ENCODE measurements at places on chromosomes 1 and 21.
A peak's percentile ranks its signal among the peaks of the same experiment; 100 is the strongest.

- no peak for DNase-seq
Observed at GRCh38 chr1:1613509-1614082, 1.7 kb upstream of the MIB2 start.

DNA sequence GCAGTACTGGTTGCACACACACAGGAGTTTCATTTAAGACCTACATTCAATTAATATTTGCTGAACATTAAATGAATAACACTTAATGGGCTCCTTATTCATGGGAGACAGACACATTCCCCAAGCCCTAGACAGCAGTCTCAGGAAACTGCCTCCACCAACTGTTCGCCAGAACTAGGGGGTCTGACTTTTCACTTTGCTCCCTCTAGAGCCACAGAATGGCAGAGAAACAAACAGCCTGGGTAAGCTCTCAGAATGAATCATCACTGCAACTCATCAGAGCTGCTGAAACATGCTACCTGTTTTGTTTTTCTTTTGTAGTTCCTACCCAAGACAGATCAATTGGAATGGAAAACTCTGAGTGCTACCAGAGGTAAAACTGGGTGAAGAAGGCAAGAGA is 31.7 kb downstream of the ELK4 start:
- no peak for DNase-seq

DNA sequence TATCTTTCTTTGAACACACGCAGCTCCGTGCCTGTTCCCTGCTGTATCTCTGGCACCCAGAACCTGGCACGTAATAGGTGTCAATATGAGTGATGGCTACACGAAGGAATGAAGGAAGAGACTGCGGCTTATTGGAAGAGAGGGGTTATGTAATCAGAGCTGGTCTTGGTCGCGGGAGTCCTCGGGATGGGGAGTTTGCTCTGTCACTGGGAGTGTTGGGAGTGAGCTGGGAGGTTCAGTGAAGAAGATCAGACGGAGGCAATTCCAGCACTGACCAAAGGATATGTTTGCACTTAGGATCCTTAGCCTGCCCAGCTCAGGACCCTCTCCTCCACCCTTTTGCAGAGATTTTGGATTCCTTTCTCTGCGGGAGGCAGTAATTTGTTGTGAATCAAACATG is 709.1 kb downstream of the PTPRU start:
- no peak for DNase-seq

DNA sequence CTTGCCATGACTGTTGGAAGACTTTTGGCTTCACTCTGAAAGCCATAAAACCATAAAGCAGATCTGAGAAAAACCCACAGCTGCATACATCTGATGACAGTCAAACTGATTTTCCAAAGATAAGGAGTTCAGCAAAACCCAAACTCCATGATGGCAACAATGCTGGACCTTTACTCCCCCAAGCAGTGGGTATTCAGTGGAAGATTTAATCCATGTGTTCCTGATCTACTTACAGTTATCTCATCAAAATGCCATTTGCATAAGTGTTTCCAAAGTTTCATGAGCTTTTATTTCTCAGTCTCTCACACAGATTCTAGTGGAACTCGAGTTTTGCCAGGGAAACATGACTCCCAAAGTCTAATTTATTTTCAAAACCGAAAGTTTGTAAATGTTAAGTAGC is 184.9 kb downstream of the ZC3H11B start:
- peak; percentile 45 for DNase-seq

DNA sequence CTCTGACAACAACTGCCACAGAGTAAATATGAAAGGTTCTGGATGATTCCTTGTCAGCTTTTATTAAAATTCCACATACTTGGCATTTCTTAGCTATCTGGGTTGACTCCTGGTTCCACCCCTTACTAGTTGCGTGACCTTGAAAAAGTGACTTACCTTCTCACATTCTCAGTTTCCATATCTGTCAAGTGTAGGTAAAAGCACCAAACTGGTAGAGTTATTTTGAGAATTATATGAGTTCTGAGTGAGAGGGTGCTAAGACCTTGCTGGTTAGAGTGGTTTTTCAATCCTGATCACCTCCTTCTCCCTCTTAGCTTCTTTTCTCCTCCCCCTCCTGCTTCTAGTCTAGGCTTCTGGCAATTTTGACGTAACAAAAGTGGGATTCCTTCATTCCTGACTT is 83.4 kb upstream of the ABCD3 start:
- no peak for DNase-seq

GRCh38 chr1:219959540-219960203 is 31.3 kb upstream of the SLC30A10 start:
- DNase-seq = no peak

- DNase-seq = peak; percentile 59
Observed at GRCh38 chr1:91621907-91622306, 121.3 kb downstream of the CDC7 start.

DNA sequence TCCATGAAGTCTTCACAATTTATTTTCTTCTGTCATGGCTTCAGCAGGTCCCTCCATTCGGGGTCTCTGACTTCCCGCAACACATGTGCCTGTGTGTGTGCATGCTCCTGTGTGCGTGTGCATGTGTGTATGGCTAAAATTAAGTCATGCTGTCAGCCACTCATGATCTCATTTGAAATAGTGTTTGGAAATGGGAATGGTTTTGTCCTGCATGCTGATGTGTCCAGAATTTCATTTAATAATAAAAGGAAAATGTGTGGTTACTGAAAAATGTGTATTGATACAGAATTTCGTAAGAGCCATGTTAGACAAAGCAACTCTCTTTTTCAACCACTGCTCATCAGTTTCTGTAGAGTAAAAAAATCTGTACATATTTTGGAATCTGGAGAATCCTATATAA is 123.8 kb upstream of the PRDX6 start:
- no peak for DNase-seq

- no peak for DNase-seq
Observed at GRCh38 chr1:11657654-11658053, 3.0 kb downstream of the FBXO44 start.

GRCh38 chr1:170241266-170241851 is 95.6 kb downstream of the NTMT2 start:
- DNase-seq = no peak

DNA sequence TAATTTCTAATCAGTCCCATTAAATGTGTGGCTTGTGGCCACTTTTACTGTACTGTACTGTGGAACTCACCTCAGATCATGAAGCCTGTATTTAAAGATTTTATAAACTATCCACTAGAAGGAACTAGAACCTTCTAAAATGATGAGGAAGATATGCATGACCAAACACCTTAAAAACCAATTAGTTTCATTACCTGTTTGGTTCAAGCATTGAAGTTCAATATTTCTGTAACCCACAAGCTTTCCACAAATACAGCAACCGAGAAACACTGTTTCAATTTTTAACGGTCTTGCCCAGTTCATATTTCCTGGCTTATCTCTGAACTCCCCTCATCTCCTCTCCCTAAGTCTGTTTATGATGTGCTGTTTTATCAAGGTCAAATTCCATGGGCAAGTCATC is 264.3 kb upstream of the PLD5 start:
- DNase-seq = no peak

- DNase-seq = no peak
Observed at GRCh38 chr1:113321771-113322387, 68.4 kb upstream of the MAGI3 start.

DNA sequence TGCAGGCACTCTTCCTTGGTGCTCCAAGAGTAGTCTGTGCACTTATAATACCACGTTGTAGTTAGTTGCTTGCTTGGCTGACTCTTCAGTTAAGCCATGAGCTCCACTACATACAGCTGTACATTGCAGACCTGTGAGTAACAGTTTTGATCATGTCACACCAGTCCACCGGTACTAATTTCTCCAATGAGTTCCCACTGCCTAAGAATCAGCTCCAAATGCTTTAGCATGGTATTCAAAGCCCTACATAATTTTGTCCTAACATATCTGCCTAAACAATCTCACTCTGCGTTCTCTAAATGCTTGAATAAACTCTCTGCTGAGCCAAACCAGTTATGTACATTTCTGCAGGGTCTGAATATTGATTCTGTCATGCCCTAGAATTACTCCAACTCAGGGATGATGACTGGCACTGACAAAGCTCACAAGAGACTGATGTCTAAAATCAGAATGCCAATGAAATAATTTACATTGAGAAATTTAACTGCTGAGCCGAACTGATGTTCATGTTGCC is 200.7 kb downstream of the LHX8 start:
- DNase-seq = no peak

- DNase-seq = no peak
Observed at GRCh38 chr1:204286831-204287421, 72.8 kb downstream of the PLEKHA6 start.

DNA sequence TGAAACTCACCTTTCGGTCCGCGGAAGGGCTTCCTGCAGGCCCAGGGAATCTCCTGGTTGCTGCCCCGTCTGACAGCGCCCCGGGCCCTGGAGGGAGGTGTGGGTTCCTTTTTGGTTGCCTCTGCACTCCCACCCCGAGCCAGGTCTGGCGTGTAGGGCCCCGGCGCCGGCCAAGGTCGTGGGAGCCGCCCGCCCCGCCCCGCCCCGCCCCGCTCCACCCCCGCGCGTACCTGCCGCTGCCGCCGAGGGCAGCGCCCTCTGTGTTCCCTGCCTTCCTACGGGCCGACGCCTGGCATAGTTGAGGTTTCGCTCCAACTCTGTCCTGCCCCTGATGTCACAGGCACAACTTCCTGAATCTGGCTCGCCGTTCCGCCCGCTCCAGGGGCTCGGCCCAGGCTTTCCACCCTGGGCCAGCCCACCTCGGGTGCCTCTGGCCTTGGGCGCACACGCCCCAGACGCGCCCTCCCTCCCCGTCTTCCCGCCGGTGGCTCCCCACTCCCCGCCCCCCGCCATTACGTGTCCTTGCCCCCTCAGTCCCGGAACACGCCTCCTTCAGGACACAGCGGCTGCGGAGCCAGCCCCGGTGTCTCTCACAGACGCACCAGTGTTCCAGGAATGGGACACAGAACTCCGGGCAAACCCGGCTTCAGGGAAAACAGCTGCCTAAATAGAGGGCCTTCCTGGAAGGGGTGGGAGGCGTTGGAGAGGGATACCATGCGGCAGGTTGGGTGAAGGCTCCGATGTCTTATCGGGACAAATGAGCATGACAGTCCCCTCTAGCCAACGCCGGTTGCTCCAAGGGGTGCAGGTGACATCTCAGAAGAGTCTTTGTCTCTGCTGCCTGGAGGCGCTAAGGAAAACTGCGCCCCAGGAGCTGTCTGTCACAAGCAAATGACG is at the start of gene KIAA0040:
Gene KIAA0040, minus strand, starts transcription at position 147 of the 897 bp plus-strand sequence. CDS start 31,763 bp downstream, outside the sequence.
- DNase-seq = peak; percentile 22

GRCh38 chr1:196685506-196685905 is 33.7 kb downstream of the CFH start:
- no peak for DNase-seq

- DNase-seq = no peak
Observed at GRCh38 chr1:44110916-44111315, 7.7 kb upstream of the KLF17 start.

GRCh38 chr1:30612536-30613065 is 110.8 kb downstream of the MATN1 start:
- no peak for DNase-seq

DNA sequence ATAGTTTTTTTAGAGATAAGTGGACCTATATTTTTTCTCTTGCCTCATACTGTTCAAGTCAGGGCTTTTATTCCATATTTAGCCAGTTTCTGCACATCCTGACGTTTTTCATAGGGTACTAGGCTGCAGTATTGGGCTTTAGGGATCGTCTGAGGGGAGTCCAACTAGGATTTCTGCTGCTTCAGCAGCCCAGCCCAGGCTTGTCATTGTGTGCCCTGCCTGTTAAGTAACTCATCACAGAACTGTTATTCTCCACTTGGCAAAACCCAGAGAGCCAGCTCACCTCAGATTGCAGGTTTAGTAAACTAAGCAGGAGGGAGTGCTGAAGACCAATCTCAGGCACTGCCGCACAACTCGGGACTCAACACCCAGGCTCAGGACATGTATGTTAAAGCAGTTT is 2.8 kb downstream of the GALNT2 start:
- DNase-seq = no peak

- no peak for DNase-seq
Observed at GRCh38 chr1:233662575-233663304, 48.8 kb downstream of the KCNK1 start.

GRCh38 chr21:33249331-33250002 is 16.7 kb upstream of the IL10RB start:
- no peak for DNase-seq

DNA sequence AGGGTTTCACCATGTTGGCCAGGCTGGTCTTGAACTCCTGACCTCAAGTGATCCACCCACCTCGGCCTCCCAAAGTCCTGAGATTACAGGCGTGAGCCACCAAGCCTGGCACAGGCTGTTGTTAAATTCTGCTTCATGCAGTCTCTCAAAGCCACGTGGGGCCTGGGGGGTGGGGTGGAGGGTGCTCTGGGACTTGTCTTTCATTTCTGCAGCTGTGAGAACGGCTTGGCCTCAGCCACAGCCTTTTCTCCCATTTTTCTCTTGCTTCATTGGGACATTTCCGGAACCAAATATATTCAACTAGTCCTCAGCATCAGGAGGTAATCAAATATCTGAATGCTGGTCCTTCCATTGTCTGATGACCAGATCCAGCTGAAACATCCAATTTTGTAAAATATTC is 27.6 kb upstream of the KCNE2 start:
- no peak for DNase-seq

- DNase-seq = no peak
Observed at GRCh38 chr1:239879321-239880170, 212.1 kb upstream of the FMN2 start.

Measured in skin of body (tissue), 3 donors.